ENCODE measurements at places on chromosomes 3 and 15.

GRCh38 chr3:40169983-40170382 lies 139.5 kb upstream of the EIF1B start:
- DNase-seq: no peak

DNA sequence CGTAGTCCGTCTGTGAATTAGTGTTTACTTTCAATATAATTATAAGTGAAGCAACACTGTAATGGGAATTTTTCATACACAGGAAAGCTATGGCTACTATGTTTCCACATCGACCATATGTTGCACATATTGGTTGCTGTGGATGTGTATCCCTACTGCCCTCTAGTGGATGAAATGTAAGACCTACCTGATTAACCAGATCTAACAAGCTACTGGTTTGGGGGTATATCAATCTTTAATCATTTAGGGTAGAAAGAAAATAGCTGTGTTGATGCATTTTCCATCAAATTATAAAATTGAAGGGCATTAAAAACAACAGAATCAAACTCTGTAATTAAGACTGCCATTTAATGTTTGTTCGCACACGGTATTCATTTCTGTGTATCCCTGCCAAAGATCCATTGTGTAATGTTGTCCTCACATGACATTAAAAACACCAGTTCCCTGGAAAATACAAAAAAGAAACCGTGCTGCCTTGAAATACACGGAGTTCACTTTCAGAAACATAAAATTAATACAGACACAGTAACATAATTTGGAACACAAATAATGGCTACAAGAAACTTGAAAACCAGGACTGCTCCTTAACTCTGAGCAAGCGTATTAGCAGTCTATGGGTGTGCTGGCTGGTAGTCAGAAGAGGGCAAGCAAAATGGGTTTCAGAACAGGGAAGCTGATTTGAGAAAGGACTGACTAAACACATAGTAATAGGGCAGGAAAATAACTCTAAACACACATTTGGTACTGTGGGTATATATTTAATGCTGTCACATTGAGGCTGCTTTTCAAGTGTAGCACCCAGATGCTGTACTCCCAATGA lies 125.1 kb downstream of the TIGIT start:
- no peak for DNase-seq

DNA sequence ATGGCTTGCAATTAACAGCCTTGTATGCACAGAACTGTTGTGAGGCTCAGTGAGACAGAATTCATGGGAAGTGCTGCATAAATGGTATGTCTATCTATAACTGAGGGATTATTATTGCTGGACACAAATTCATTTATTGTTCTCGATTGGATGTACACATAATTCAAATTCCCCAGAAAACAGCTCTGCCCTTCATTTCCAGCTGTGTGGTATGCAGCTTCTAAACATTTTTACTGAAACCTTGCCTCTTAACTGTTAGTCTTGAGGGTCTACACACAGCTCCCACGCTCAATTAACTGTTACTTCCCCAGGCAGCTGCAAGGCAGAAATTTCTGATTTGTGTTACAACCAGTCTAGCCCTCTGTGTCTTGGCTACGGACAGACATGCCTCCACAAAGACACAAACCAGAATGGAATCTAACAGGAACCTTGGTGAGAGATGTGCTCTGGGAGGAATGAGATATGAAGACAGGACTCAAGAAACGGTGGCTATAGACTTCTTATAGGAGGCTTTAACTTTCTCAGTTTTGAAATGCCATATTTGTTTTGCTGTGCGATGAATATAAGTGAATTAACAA lies 139.7 kb upstream of the TBL1XR1 start:
- DNase-seq: no peak

DNA sequence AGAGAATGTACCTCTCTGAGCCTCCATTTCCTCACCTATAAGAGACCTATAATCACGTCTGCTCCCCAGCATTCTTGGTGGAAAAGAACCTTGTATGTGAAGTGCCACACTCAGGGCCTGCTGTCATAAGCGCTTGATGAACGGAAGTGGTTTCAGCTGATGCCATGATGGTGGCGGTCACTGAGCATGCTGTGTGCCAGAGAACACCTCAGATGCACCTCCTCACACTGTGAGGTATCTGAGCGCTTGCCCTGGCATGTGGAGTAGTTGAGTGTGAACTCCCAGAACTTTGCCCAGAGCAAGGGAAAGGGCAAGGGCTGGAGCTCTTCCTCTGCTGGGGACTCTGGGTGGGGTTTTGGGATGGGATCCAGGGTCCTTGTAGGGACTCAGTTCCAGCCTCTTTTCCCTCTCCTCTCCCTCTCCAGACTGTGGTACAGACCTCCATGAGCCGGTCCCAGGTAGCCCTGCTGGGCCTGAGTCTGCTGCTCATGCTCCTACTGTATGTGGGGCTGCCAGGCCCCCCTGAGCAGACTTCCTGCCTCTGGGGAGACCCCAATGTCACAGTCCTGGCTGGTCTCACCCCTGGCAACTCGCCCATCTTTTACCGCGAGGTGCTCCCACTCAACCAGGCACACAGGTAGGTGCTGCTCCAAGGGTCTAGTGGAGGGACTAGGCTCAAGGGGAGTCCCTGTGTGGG lies 2.7 kb downstream of the ABHD14A start:
- DNase-seq: peak; percentile 46

GRCh38 chr15:100713163-100713867 lies 110.9 kb downstream of the ASB7 start:
- no peak for DNase-seq

DNA sequence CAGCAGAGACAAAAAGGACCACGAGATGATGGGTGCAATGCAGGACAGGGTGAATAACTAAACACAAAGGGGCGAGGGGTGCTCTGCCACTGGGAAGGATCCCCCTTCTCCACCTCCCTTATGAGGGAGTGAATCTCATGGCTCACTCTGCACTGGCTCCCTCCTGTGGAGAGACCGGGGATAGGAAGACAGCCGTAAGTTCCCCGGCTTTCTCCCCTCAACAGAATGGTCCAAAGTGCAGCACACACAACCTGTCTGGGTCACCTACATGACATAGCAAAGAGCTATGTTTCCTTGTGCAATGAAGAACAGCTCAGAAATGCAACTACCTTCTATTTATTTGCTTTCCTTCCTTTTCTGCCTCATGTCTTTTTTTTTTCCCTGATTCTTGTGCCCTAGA lies 7.8 kb upstream of the ACSBG1 start:
- no peak for DNase-seq

GRCh38 chr3:37819591-37819990 lies 42.1 kb upstream of the CTDSPL start:
- no peak for DNase-seq

DNA sequence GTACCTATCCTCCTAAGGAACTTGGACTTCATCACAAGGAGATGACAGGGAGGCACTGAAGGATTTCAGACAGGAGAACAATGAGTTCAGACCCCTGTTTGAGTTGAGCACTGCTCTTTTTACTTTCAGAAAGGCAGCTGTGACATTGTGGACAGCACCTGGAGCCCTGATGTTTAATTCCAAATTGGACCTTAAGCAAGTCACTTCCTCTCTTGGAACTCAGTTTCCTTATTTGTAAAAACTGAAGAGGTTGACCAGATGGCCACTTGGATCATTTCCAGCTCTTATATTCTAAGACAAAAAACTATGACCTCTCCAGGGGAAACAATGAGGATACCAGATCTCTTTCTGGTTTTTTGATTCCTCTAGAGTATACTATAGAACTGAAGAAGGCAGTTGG lies 34.1 kb upstream of the SMAD3 start:
- DNase-seq: no peak

DNA sequence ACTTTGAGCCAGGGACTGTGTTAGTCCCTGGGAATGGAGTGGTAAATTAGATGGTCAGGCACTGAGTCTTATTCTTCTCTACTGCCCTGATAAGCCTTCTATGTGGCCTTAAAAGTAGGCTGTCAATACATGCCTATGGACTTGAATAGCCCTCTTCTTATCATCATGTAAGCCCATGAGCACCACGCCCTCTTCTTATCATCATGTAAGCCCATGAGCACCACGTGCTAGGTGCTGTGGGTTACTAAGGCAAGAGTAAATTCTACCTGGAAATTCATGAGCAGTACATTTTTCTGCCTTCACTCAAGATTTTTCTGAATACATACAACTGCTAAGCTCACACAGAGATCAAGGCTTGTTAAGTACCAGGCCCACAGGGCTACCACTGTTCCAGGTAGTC lies 68.5 kb downstream of the DHX30 start:
- DNase-seq: no peak

- no peak for DNase-seq
Observed at GRCh38 chr3:71128961-71129360, 454.6 kb downstream of the FOXP1 start.

- DNase-seq: no peak
Observed at GRCh38 chr3:77065750-77066149, 25.9 kb downstream of the ROBO2 start.

- no peak for DNase-seq
Observed at GRCh38 chr15:65050270-65050669, 5.1 kb downstream of the SLC51B start.

DNA sequence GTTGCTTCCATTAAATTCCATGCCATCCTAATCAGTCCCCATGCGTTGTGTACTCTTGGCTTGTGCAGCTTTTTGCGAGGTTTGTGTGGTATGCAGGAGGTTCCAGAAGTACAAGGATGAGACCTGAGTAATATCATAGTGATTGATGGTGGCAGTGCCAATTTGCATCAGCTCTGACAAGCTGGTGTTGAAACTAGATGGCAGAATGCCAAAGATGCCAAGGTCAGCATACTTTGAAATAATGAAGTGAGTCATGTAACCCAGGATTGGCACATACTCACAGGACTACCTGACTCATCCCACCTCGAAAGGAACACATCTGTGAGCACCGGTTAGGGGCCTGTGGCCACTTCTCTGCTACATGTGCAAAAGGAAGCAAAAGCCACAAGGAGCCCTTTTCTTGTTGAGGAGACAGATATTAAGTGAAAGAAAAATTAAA lies 14.3 kb downstream of the KAT2B start:
- peak; percentile 79 for DNase-seq

- no peak for DNase-seq
Observed at GRCh38 chr3:134315286-134316106, 58.8 kb downstream of the AMOTL2 start.

GRCh38 chr3:186775999-186776398 lies 7.4 kb upstream of the EIF4A2 start:
- DNase-seq: no peak

DNA sequence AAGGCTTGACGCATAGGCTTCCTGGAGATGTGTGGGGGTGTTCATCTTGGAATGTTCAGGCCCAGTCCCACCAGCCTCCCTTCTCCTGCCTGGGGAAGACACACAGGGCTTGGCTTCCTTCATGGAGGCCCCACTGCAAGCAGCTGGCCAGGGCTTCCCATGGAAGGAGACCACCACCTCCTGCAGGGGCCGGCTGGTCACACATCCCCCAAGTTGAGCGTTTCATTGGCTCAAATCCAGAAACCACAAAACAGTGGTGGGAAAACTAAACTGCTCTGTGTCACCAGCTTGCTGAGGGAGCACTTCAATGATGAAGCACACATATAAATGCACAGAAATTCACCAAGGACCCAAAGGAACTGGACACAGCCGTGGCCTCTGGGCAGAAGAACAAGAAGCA lies 8.3 kb downstream of the IQSEC1 start:
- DNase-seq: no peak

GRCh38 chr3:11001020-11001657 lies 8.6 kb downstream of the SLC6A1 start:
- DNase-seq: no peak

DNA sequence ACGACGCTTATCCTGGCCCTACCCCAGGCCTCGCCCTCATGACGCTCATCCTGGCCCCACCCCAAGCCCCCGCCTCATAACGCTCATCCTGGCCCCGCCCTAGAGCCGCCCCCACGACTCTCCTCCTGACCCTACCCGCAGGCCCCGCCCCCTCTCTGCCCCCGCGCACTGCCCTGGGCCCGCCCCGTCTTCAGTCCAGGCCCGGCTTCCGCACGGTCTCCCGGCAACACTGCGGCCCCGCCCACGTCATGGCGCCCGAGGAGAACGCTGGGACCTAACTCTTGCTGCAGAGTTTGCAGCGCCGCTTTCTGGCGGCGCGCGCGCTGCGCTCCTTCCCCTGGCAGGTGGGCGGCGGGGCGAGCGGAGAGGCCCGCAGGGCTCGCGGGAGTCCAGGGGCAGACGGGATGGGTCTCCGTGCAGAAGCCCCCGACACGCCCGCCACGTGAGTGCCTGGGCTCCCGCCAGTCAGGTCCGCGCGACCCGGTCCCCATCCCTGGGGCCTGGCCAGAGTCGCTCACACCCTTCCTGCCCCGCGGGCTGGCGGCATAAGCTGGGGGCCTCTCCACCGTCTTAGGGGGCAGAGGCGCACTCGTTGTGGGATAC lies 52.5 kb upstream of the ROPN1B start:
- peak; percentile 99 for DNase-seq

GRCh38 chr15:74799255-74799855 lies 13.3 kb upstream of the LMAN1L start:
- peak; percentile 53 for DNase-seq

DNA sequence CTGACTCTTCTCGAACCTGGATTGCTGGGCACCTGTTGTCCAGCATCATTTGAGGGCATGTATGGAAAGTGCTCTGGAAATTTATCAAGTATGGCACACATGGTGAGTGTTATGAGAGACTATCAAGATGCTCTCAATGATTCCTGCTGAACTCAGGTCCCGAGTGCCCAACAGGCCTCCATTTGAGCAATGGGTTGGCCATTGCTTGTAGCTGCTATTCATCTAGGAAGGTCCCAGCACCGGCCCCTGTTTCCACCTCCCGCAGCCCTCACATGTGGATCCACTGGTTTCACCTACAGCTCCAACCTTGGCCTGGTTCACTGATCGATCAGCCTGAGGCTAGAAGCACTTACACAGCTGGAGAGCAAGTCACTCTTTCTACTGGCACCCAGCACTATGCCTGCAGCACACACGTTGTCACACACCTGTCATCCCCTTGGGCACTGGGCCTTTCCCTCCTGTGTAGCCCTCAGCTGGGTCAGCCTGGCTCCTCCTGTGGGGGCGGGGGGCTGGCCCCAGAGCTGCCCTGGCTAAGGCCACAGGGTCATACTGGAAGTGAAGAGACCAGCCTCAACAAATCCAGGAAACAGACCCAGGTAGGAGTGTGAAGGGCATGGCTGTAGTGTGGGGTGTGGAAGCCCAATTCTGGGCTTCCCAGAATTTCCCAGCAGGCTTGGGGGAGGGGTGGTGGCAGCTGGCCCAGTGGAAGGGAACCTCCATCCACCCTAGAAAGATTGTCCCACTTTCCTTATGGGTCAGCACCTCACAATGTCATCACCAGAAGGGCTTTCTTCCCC lies 41.7 kb upstream of the SMAD3 start:
- DNase-seq: no peak

Measured in CD4-positive, alpha-beta T cell treated with Interleukin-6 for 4 hours (primary cell).